ENCODE measurements at places on chromosomes 2 and 18.

DNA sequence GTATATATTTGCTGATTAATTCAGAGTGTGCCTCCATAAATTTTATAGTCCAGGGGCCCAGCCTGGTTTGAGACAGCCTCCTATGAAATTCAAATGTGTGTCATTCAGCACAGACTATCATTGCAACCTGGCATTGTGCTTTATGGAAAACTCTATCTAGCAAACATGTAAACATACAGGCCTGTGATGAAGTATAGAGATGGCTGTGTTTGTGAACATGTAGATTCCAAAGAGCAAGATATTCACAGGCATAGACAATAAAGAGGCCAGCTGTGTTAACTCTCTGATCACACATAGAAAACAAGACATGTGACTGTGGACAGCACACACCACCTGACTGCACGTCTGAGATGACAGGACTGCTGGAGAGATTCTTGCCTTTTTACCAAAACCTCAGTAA is 297.9 kb downstream of the EN1 start:
- DNase-seq: no peak

DNA sequence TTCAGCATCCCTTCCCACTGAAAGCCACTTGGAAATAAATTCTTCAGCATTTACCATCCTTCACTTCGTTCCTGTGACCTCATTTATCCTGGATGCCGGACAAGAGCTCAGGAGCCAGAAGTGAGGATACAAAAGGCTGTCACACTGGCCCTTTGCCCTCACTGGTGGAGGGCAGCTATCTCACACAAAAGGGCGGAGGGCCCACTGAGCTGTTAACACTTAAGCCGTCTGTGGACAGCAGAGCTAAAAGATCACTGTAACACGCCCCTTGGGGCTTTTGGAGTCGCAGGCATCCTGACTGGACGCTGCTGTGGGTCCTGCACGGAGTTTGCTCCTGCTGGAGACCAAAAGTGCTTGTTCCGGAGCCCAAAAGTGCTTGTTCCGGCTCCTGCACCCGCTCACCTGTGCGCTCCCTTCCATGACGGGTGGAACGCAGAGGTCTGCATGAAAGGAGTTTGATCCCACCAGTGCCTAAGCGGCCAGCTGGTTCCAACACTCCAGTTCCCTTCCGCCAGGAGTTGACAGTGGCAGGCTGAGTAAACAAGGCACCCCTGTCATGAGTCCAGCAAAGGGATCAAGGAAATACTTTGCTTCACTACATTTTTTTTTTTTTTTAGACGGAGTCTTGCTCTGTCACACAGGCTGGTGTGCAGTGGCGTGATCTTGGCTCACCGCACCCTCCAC is 572.0 kb upstream of the LINC00305 start:
- no peak for DNase-seq

DNA sequence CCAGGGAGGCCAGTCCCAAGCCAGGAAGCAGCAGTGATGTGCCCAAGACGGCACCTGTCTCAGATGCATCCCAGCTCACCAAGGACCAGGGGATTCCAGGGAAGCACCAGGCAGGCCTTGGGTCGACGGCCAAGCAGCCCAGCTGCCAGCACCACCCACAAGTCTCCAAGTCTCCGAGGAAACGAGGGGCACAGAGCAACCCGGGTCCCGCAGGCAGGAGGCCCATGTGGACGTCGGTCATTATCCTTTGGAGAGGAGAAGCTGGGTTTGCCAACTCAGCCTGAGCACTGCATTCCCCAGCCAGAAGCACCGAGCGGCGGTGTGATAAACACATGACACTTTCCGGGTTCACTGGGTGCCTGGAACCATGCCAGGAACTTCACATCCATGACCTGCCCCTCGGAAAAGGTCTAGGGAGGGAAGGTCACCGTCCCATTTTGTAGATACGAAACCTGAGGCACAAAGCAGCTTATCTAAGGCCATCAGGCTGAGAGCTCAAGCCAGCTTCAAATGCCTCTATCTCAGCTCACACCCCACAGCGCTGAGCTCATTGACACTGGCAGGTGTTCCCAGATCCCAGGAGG is 104.5 kb downstream of the ZNF516 start:
- DNase-seq: no peak

DNA sequence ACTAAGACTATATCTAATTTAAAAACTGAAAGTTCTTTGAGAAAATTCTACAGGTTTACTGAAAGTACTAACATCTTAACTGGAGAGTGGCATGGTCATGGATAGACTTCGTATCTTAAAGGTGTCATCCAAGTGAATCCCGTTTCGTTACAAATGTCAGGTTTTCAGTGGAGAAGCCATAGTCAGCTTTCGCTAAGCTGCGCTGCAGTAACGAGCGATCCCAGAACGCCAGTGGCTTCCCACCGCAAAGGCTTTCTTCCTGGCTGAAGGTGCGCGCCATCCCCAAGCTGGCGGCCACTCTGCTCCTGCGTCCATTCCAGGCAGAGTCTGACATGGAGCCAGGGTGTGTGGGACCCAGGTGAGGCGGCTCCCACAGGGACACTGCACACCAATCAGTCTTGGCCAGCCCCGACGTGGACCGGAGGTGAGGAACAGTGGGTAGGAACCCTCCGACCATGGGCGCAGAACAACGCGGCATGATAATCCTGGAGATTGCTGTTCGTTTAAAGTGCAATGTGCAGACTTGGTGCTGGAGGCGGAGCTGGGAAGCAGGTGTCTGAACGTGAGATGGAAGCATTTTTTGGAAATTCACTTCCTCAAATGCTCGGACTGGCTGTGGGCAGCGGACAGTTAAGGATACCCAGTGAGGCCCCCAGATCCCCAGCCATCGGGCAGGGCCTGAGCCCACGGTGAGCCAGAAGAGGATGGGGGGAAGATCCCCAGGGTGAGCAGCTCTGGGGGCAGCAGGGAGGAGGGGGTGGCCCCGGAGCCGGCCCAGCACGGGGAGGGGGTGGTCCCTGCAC is 27.8 kb upstream of the KCNG2 start:
- no peak for DNase-seq

DNA sequence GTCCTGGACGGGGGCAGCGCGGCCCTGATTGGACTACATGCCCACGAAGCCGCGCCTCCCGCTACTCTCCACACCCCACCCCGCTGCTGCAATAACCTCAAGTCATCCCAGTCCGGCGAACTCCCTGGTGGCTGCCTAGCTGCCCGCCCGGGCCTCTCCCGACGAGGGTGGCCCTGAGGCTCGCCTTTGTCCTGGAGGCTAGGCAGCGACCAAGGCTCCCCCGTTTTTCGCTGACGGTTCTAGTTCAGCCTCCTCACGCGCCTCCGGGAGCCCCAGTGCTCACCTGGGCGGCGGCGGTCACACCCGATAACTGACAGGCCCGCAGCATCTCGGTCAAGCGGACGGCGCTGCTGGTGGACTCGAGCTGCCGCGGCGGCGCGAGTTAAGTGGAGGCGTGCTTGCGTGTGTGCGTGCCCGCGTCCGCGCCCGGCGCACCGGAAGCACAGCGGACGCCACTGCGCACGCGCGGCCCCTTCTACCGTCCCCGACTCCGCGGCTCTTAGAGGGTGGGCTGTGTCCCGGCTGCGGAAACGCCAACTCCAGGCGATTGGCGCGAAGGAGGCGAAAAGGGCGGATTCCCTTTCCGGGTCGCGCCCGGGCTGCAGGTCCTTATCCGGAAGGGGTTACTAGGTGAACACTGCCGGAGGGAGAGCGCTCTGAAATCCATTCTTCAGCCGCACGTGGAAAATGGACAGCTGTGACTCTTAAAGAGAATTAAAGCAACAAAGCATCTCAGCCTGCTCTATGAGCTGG is at the start of gene IMMT:
Gene IMMT (minus strand): TSS at position 408 of the 753 bp plus-strand sequence. CDS start 80 bp downstream, at position 328.
- peak; percentile 94 for DNase-seq

GRCh38 chr2:174682007-174682577 is 82.2 kb downstream of the CHRNA1 start:
- DNase-seq: no peak

- DNase-seq: no peak
Observed at GRCh38 chr18:5419030-5419429, 123.5 kb upstream of the ZBTB14 start.

DNA sequence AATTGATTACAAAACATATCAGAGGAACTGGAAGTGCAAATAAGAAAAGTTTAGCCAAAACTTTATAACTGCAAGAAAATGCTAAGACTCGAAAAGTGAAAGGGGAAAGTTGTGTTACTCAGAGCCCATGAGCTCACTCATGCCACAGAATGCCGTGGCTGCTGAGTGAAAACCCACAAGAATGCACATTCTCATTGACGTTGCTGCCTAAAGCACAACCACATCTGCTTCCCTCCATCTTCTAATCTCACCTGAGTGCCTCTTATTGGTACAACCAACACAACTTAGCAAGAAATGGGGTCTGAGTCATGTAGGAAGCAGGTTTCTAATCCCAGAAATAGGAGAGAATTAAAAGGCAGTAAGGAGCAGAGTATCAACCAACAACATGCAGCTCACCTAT is 259.7 kb downstream of the LNPK start:
- DNase-seq: no peak

- DNase-seq: no peak
Observed at GRCh38 chr2:123695426-123695825, 329.7 kb upstream of the CNTNAP5 start.

- no peak for DNase-seq
Observed at GRCh38 chr2:43675646-43676321, 445 bp downstream of the C1GALT1C1L start.

- DNase-seq: no peak
Observed at GRCh38 chr2:120890566-120891360, 155.1 kb downstream of the GLI2 start.

All from anterior cingulate cortex (tissue), 58 donors.